ENCODE measurements at places on chromosomes 7 and 10.

GRCh38 chr7:108947526-108947925 lies 377.9 kb downstream of the DNAJB9 start:
- no peak for DNase-seq

DNA sequence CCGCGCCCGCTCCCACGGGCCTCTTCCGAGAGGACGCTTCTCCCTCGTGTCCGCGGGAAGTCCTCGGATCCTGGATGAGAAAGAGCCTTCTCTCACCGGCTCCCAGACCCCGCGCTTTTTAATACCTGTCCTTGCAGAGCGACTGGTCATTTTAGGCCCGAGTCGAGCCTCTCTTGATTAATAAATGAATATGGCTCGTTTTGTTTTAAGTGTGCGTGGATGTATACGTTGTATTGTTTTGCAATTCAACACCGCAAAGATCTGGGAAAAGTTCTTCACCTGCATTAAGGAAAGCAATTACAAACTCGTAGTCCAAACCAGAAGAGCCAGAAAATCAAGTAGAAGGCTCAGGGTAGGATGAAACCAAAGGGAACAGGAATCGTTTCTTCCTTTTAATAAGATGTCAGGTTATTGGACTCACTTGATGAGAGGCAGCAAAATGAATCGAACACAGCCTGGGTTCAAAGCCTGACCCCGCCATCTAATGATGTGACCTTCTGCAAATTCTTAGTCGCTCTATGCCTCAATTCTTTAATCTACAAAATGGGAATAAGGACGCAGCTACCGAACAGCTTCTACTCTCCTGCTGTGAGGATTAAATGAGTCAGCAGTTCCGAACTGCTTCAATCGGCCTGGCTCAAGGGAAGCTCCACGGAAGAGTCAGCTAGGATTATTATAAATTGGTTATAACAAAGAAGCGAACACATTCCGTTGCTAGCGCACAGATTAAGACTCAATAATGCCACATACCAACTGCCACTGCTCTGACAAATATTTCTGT lies 277.8 kb upstream of the NEBL start:
- DNase-seq: no peak

DNA sequence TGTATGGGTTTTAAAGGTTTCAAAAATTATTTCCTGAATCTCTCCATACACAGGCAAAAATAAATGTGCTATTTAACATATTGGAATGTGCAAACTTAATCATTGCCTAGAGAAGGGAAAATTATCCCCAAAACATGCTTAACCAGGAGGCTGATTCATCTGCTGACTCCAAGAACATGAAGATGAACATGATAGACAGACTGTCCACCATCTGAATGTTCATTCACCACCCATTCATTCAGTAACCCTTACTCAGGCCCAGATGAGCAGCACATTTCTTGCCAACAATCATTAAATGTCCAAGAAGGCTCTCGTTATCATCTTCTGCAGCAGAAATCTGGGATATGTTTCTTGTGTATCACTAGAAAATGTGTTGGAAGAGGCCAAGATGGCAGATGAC lies 110.6 kb downstream of the PPP1R9A start:
- DNase-seq: no peak

GRCh38 chr7:42479816-42480633 lies 243.0 kb upstream of the GLI3 start:
- DNase-seq: no peak

DNA sequence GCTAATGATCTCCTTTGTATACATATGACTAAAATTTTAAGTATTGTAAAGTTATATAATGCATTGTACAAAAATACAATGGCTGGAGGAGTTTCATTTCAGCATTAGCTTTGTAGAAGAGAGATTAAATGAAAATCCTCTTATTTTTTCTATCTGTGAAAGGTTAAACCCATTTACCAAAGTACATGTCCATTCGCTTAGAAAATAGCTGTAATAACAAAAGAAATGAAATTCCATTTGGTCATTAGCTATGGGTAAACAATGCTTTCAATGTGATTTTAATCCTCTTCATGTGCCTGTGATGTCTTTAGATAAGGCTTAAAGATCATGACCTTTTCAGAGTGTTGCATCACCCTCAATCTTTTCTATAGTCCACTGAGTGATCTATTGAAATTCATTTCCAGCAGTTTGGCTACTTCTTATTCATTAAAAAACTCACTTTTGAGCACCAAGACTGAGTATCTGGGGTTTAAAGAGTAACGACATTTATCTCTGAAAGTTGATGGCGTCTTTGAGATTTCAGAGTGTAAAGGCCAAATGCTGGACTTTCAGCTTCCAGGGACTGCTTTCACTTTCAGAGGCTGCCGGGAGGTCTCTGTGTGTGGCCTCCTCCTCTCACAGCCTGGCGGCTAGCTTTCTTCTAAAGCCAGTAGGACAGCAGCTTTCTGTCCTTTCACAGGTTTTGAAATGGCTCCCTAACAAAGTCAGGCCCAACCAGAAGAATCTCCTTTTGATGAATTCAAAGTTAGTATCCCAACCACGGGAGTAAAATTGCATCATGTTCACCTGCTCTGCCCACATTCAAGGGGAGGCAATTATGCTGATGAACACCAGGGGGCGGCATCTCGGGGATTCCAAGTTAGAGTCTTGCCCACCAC lies 701.4 kb upstream of the COBL start:
- DNase-seq: no peak

GRCh38 chr7:100723732-100724275 lies 3.5 kb downstream of the EPO start:
- no peak for DNase-seq

GRCh38 chr7:155496267-155497005 lies 38.5 kb downstream of the EN2 start:
- no peak for DNase-seq

GRCh38 chr7:14902589-14903067 lies at the start of gene DGKB:
TSS of gene DGKB (minus strand) at chr7:14902751.
- DNase-seq: no peak

GRCh38 chr7:25263337-25263736 lies 35.1 kb upstream of the NPVF start:
- no peak for DNase-seq
